ENCODE measurements at places on chromosomes 1 and 21. TPM values are rescaled to one million over a fixed set of nuclear protein-coding genes. Genes with fewer than 3 reads are reported as not detected.

The SGIP1 gene
- 79.6 TPM for total RNA-seq

The HHIPL2 gene
- total RNA-seq: 0.23 TPM

The SMG7 gene
- total RNA-seq: 38.1 TPM

The TMOD4 gene
- not detected for total RNA-seq

The LCE2A gene
- not detected for total RNA-seq

The IL12RB2 gene
- 3.5 TPM for total RNA-seq

The CD84 gene
- total RNA-seq: 4.4 TPM

The KCNH1 gene
- 12.5 TPM for total RNA-seq

The CFAP74 gene
- 1.8 TPM for total RNA-seq

All from diencephalon (tissue), 1 donor.